ENCODE measurements at places on chromosomes 2 and 18.

- DNase-seq: no peak
Measured at GRCh38 chr18:70981400-70982140, 692.7 kb downstream of the SOCS6 start.

- DNase-seq: no peak
Measured at GRCh38 chr18:24672165-24672941, 211.9 kb downstream of the HRH4 start.

- no peak for DNase-seq
Measured at GRCh38 chr2:167924556-167924955, 322.8 kb downstream of the STK39 start.

GRCh38 chr2:7707723-7708122 lies 790.5 kb downstream of the RNF144A start:
- no peak for DNase-seq

GRCh38 chr2:23494286-23494685 lies 109.3 kb downstream of the KLHL29 start:
- DNase-seq: no peak

DNA sequence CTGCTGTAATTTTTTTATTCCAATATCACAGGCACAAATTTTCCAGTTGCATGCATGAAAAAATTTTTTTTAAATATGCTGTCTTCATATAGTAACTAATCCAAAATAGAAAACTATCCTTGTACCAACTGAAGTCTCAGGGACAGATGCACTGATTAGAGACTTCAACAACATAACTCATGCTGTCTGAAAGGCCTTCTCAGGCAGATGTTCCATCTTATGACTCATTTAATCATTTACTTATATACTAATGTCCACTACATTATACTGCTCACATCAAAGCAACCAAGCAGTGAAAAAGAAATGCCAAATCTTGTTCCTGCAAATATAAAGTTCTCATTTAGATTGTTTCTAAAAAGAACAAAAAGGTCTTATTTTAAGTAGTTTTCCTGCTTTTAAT lies 53.1 kb downstream of the OLA1 start:
- no peak for DNase-seq

DNA sequence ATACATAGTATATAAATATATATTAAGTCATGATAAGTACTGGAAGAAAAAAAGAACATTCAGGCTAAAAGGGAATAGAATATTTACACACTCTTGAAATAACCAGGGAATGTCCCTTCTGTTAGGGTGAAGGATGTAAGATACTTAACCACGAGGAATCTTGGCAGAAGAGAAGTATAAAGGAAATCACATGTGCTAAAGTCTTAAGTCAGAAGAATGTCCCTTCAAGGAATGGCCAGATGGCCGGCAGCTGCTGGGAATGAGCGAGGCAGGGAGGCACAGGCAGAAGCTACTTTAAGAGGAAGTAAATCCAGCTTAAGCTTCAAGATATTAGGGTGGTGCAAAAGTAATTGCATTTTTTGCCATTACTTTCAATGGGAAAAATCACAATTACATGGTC lies 5.5 kb downstream of the CCDC102B start:
- no peak for DNase-seq

GRCh38 chr18:74510770-74511095 lies 14.6 kb downstream of the CNDP2 start:
- no peak for DNase-seq

DNA sequence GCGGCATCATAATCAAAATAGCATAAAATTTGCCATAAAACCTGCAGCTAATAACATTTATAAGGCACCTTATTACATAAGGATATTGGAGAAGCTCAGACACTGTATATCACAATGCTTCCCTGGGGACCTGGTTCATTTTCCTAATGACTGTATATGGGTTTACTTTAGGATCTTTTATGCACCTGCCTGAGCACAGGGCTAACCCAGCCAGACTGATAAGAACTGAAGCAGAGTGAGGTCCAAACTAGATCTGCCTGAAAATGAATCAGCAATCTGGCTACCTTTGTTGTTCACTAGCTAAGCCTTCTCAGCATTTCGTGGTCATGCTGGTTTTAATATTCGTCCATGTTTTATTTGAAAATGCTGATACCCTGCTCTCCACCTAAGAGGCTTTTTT lies 1922.3 kb upstream of the CELF4 start:
- DNase-seq: no peak

DNA sequence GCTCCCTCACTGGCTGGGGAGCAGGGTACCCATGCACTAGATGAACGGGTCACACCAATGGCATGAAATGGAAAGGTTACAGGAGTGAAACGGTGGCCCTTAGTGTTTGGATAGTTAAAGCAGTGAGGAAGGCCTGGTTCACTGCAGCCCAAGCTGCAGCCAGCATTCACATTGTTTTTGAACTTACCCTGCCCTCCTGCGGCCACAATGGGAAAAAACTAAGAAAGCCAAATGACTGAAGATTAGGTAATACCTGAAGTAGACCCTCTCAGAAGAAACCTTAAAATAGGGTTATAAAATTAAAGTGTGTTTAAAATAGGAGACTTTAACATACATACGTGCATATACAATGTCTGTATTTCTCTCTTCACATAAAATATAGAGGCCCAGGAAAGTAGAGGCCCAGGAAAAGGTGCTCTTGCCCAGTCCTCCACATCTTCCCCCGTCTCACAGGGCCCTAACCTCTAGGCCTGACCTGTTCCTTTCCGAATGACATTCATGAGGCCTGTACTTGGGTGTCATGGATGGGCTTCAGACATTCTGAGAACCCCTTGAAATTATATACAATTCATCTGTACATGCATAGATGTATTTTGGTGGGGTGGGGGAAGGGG lies 33.3 kb downstream of the DOK1 start:
- DNase-seq: peak; percentile 67

- no peak for DNase-seq
Measured at GRCh38 chr2:3102922-3103569, 274.6 kb downstream of the EIPR1 start.

DNA sequence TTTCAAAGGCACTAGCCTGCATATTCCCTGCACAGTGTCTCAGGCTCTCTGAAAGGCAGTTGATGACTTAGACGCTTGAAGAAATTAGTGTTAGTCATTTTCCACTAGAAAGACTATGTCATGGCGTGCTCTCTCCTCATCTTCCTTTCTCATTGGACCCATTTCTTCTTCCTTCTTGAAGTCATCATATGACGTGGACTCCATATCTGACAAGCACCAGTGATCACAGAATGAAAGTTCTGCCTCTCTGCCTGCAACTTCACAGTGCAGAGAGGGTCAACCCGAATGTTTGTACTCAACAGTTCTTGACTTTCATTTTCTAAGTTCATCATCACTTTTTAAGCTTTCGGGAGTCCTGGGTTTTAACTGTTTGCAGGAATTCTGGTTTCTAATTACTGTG lies 63.7 kb upstream of the CYRIA start:
- DNase-seq: no peak

DNA sequence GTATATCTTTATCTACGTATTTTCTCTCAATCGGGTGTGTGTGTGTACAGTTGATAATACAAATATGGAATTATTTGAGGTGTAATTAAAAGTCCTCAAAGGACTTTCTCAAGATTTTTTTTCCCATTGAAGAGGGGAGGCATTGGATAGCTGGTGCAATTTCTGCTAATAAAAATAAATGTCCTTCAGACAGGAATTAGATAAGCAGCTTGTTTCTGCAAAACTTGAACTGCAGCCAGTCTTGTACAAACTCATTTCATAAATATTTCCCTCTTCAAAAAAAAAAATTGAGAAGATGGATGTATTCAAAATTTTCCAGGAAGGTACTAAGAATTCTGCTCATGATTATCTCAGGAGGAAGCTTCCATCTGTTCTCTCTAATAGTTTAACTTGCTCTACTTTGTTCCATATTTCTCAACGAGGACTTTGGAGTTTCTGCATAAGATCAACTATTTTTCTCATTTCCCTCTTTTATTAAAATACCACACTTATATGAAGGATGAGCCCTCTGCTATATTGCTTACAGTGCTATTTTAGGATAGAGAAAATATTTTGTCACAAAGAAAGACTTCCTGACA lies 33.0 kb upstream of the GLS start:
- no peak for DNase-seq

DNA sequence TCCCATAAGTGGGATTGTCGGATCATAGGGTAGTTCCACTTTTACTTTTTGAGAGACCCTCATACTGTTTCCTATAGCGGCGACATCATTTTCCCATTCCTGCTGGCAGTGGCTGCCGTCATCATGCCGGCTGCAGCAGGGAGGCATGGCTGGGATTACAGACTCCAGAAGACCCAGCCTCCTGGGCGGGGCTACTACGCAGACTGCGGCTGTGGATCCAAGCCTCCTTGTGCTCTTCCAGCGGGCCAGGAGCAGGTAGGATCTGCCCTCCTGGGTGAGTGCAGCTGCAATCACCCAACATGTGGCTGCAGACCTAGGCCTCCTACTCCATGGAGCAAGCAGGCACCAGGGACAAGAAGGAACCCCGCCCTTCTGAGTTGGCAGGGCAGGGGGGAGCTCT lies 359.2 kb downstream of the GALR1 start:
- DNase-seq: no peak

DNA sequence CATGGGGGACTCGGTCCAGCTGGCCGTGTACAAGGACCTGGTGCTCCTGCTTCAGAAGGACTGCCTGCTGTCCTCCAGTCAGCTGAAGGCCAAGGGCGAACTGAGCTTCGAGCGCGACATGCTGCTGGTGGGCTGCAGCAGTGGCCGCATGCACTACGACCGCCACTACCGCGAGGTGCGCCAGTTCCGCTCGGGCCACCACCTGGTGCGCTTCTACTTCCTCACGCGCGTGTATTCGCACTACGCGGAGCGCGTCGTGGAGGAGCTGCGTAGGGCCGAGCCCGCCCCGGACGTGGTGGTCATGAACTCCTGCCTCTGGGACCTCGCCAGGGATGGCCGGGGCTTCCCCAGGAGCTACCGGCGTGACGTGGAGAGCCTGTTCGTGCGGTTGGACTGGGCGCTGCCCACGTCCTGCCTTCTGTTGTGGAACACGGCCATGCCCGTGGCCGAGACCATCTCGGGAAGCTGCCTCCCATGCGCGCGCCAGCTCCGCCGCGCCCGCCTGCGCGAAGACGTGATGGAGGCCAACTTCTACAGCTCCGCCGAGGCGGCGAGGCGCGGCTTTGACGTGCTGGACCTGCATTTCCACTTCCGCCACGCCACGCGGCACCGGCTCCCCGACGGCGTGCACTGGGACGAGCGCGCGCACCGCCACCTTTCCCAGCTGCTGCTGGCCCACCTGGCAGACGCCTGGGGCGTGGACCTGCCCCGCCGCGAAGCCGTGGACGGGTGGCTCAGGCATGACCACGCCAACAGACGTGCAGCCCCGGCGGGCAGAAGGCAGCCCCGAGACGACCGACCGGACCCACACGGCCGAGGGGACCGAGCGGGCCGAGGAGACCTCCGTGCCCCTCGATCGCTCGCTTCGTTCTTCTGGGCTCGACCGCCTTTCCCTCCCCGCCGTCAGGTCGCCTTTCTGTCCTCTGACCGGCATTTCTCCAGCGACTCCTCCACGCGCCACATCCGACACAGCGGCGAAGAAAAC lies 293.9 kb upstream of the ERBB4 start:
- DNase-seq: no peak

DNA sequence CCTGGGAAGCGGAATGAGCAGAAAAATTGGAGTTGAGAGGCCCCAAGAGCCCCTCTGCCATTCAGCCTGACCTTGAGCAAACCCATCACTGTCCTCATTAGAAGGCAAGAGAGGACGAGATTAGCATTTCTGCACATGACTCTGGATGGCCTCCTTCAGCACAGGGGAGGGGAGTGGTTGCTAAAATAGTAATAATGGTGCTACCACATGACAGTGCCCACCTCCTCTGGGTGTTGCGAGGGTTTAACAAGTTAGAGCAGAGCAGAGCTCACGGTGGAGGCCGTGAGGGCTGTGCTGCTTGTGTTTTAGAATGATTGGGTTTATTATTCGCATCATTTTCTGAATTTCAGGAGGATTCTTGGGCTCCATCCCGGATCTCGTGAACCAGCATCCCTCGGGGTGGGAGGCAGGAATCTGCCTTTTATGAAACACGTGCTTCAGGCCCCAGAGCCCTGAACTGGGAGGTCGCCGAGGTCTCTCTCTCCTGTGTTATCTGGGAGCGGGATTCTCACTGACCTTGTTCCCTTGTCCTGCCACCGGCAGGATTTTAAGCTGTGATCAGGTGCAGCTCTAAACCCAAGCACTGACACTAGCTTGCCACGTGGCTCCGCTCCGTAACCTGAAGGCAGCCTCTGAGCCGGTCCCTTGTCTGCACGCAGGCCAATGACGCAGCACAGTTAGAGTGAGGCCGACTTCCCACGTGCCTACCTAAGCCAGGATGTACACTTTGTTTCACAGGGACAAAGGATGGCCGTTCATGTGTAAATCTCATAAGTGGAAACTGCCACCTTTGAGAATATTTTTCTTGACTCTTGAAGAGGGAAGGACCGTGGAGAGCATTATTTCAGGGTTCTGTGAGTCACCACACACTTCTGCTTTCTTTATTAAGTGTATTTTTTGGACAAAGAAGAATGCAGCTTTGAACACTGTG lies 142.3 kb downstream of the ACOXL start:
- DNase-seq: no peak

DNA sequence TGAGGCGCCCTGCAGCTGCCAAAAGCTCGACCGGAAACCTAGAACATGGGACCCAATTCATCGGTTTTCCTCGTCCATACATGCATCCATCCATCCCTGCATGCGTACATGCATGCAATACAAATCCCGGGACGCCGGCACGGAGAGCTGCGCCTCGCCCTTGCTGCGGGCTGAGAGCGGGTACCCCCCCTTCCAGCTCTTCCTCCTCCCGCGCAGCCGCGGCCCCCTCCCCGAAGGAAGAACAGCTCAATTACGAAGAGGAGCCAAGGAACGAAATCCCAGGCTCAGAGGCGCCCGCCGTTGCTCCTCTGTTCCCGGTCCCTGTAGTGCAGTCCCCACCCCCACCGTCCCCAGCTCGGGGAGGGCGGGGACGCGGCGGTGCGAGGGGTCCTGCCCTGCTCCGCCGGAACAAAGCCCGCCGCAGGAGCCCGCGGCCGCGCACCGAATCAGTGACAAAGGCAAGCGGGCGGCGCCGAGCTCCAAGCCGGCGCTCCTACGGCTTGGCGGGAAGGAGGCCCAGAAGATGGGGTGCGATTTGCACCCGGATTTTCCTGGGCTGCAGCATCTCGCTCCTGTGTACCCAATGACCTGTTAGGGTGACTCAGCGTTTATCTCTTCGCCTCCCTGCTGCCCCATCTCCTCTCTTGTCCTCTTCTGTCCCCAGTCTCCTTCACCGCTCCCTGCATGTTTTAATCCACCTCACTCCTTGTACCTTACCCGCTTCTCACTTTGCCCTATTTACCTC lies 8.9 kb upstream of the POU3F3 start:
- no peak for DNase-seq

GRCh38 chr18:2451556-2451955 lies 119.7 kb downstream of the METTL4 start:
- no peak for DNase-seq

All from stimulated activated CD4-positive, alpha-beta T cell treated with anti-CD3 and anti-CD28 coated beads, Interleukin-15, amount 100 ng/mL, for 24 hours (primary cell).